ENCODE measurements at places on chromosomes 2 and 18. TPM values are rescaled to one million over a fixed set of nuclear protein-coding genes. Genes with fewer than 3 reads are reported as not detected.

GRCh38 chr2:42847596-42848151, 55.3 kb upstream of the HAAO start:
- H3K4me3 ChIP-seq: no peak overlapping the region
- no peaks in the 10 kb centered on the region for H3K4me1 ChIP-seq
- DNase-seq: no peak

- H3K4me3 ChIP-seq: no peak overlapping the region
- no peak for DNase-seq
- no peaks in the 10 kb centered on the region for H3K4me1 ChIP-seq
- H3K27me3 ChIP-seq: no peaks in the 10 kb centered on the region
Observed at GRCh38 chr2:26191316-26192159, 18.6 kb downstream of the GAREM2 start.

Gene DCDC2C
- not detected for total RNA-seq

DNA sequence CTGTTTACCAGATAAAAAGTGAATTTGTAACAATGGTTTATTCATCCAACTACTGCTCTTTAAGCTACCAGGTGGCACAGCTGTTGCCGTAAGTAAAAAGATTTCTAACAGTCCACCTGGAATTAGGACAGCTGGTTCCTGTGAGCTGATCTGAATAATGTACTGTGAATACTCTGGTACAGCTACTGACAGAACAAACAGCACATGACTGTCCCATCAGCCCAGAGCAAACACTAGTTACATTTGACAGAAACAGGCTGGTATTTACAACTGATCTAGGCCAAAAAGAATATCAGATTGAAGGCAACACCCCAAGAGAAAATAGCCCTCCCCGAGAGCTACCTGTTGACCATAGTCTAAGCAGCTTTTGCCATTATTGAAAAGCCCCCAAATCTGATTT, 840.4 kb downstream of the CPS1 start:
- DNase-seq: no peak
- no peaks in the 10 kb centered on the region for H3K36me3 ChIP-seq
- H3K27ac ChIP-seq: no peak overlapping the region
- H3K4me1 ChIP-seq: no peaks in the 10 kb centered on the region
- no peak overlapping the region for H3K4me3 ChIP-seq
- no peaks in the 10 kb centered on the region for H3K27me3 ChIP-seq

Gene FABP1
- 0.76 TPM for total RNA-seq

GRCh38 chr2:119205001-119205706, 18.5 kb upstream of the STEAP3 start:
- H3K27ac ChIP-seq: no peak overlapping the region
- no peak overlapping the region for H3K4me3 ChIP-seq
- no peaks in the 10 kb centered on the region for H3K4me1 ChIP-seq

Gene LHCGR
- total RNA-seq: not detected

DNA sequence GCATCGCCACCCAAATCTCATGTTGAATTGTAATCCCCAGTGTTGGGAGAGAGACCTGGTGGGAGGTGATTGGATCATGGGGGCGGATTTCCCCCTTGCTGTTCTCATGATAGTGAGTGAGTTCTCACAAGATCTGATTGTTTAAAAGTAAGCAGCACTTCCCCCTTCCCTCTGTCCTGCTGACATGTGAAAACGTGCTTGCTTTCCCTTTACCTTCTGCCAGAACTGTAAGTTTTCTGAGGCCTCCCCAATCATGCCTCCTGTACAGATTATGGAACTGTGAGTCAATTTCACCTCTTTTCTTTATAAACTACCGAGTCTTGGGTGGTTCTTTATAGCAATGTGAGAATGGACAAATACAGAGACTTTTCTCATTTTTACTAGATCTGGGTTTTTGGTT, 161.4 kb upstream of the SP5 start:
- DNase-seq: no peak
- H3K4me3 ChIP-seq: no peak overlapping the region
- no peaks in the 10 kb centered on the region for H3K4me1 ChIP-seq
- H3K27ac ChIP-seq: no peak overlapping the region
- H3K36me3 ChIP-seq: no peaks in the 10 kb centered on the region

DNA sequence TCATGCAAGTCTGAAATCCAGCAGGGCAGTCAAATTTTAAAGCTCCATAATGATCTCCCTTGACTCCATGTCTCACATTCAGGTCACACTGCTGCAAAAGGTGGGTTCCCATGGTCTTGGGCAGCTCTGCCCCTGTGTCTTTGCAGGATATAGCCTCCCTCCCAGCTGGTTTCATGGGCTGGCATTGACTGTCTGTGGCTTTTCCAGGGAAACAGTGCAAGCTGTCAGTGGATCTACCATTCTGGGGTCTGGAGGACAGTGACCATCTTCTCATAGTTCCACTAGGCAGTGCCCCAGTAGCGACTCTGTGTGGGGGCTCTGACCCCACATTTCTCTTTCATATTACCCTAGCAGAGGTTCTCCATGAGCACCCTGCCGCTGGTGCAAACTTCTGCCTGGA, 220.6 kb upstream of the COPS8 start:
- no peaks in the 10 kb centered on the region for H3K36me3 ChIP-seq
- H3K27me3 ChIP-seq: no peaks in the 10 kb centered on the region

DNA sequence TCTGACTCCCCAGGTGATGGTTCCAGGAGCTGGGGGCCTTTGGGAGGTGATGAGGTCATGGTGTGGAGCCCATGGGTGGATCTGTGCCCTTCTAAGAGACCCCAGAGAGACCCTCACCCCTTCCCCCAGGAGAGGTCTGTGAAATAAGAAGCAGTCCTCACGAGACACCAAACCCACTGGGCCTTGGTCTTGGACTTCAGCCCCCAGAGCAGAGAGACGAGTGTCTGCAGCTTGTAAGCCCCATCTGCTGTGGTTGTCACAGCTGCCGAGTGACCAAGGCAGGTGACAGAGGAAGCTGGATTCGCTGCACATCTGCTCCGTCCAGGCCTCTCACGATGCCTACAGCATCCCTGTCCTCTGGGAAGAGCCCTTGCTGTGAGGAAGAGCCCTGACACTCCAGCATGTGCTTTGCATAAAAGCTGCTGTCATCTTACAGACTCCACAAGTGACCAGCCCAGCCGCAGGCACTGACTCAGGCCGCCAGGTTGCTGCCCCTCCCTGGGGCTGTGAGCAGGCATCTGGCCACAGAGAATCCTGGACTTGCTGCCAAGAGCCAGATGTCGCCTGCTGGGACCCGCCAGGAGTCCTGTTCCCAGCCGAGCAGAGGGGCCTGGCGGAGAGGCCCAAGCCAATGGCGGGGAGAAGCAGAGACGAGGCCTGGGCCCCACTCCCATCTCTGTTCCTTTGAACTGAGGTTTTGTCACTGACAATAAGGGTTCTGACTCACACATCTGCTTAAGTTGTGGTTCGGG, 150.8 kb downstream of the PXDN start:
- no peak overlapping the region for H3K4me3 ChIP-seq
- no peaks in the 10 kb centered on the region for H3K27me3 ChIP-seq
- no peaks in the 10 kb centered on the region for H3K4me1 ChIP-seq
- DNase-seq: no peak
- no peak overlapping the region for H3K27ac ChIP-seq
- H3K36me3 ChIP-seq: no peaks in the 10 kb centered on the region

Gene SMC6
- 14.1 TPM for total RNA-seq

GRCh38 chr2:24926602-24927252, 6.7 kb upstream of the ADCY3 start:
- H3K36me3 ChIP-seq: no peaks in the 10 kb centered on the region
- peak overlapping the region; percentile 42 for H3K27ac ChIP-seq
- H3K4me1 ChIP-seq: peaks cover 17% of the 10 kb centered on the region
- no peak for DNase-seq
- H3K27me3 ChIP-seq: no peaks in the 10 kb centered on the region

DNA sequence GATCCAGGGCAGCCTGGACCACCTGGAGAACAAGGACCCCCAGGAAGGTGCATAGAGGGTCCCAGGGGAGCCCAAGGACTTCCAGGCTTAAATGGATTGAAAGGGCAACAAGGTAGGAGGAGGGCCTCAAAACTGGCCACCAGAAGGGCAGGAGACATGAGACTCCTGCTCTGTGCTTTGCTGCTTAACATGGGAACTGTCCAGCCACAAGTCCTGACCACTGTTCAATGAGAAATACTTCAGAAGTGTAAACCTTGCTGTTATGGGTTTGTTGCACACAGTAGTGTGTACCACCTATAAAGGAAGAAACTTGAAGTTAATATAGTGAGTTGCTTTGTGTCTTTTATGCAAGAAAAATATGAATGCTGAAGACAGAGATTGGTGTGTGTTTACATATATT, 44.2 kb upstream of the MFF start:
- H3K36me3 ChIP-seq: no peaks in the 10 kb centered on the region
- H3K4me1 ChIP-seq: no peaks in the 10 kb centered on the region
- no peak overlapping the region for H3K27ac ChIP-seq
- H3K27me3 ChIP-seq: peaks cover 2% of the 10 kb centered on the region
- no peak overlapping the region for H3K4me3 ChIP-seq
- DNase-seq: no peak

DNA sequence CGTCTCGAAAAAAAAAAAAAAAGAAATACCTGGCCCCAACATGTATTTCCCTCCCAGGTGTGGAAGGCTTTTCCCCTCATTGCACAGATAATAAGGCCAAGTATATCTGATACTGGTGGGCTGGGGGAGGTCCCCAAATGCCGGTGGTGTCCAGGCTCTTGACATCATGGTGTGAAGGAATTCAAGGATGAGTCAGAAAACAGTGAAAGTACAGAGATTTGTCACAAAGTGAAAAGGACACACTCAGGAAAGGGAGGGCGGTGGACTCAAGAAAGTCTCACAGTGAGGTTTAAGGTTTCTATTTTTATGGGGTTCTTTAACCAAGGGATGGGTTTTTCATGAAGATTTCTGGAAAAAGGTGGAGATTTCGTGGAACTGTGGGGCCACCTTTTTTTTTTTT, 37.8 kb upstream of the FZD5 start:
- DNase-seq: no peak
- no peaks in the 10 kb centered on the region for H3K27me3 ChIP-seq
- H3K4me3 ChIP-seq: no peak overlapping the region
- no peak overlapping the region for H3K27ac ChIP-seq
- no peaks in the 10 kb centered on the region for H3K36me3 ChIP-seq

- no peak for DNase-seq
- H3K27me3 ChIP-seq: no peaks in the 10 kb centered on the region
- H3K4me1 ChIP-seq: no peaks in the 10 kb centered on the region
- H3K36me3 ChIP-seq: no peaks in the 10 kb centered on the region
- H3K27ac ChIP-seq: no peak overlapping the region
- no peak overlapping the region for H3K4me3 ChIP-seq
Observed at GRCh38 chr2:20433946-20434553, 12.8 kb upstream of the RHOB start.

Gene PROKR1
- not detected for total RNA-seq

DNA sequence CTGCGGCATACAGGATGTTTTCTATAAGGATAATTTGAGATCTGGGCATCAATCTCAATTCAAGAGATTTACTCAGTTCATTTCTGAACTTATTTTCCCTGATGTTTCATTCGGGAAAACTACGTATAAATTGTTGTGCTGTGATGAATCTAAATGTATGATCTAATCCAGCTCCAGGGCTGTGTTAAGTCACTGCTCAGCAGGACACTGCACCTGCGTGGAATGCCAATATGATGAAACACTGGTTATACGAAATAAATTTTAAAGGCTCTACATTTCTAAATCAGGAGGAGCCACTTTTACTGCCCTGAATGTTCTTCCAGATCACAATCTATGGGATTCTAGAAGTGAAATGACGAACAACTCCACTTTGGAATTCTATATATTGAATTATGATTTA, 259.0 kb downstream of the HNMT start:
- no peaks in the 10 kb centered on the region for H3K27me3 ChIP-seq
- H3K36me3 ChIP-seq: no peaks in the 10 kb centered on the region
- no peaks in the 10 kb centered on the region for H3K4me1 ChIP-seq

- H3K4me1 ChIP-seq: no peaks in the 10 kb centered on the region
- H3K27ac ChIP-seq: no peak overlapping the region
- DNase-seq: no peak
- no peak overlapping the region for H3K4me3 ChIP-seq
Observed at GRCh38 chr2:71465961-71466300, 12.6 kb downstream of the DYSF start.

- no peak overlapping the region for H3K4me3 ChIP-seq
- H3K27ac ChIP-seq: no peak overlapping the region
- no peaks in the 10 kb centered on the region for H3K27me3 ChIP-seq
- DNase-seq: no peak
Observed at GRCh38 chr2:4937550-4937949, 754.6 kb upstream of the SOX11 start.

DNA sequence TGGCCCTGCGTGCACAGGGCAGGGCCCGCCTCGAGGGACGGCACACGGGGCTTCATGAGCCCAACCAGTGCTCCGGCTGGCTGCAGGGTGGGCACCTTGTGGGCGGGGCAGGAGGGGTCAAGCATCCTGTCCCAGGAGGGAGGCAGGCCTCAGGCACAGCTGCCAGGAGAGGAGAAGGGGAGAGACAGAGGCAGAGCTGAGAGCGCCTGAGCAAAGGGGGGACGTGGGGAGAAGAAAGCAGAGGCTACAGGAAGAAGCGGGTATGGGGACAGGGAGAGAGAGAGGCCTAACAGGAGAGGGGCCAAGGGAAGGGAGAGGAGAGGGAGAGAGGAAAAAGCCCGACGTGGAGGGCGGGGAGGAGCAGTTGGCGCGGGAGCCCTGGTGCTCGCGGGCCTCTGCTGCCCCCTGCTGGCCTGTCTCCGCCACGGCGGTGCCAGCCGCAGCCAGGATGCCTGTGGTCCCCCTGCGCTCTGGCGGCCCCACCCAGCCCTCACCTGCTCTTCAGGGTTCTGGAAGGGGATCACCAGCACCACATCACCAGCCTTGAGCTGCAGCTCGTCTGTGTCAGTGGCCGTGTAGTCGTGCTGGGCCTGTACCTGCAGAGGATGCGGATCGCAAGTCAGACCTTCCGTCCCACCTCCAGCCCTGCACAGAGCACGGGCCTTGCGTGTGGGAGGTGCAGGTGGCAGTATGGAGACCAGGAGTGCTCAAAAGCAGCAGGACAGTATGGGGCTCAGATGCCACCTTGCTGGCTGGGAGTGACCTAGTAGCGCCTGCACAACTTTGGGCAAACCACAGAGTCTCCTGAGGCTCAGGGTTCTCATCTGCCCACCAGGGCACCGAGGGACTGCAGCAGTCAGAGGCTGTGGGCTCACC, 56.8 kb downstream of the BIN1 start:
- peak; percentile 53 for DNase-seq
- H3K4me1 ChIP-seq: peaks cover 31% of the 10 kb centered on the region
- no peak overlapping the region for H3K27ac ChIP-seq

GRCh38 chr2:241814643-241815476, 5.9 kb downstream of the NEU4 start:
- no peak overlapping the region for H3K27ac ChIP-seq
- H3K4me3 ChIP-seq: no peak overlapping the region
- H3K27me3 ChIP-seq: no peaks in the 10 kb centered on the region
- DNase-seq: no peak
- H3K36me3 ChIP-seq: no peaks in the 10 kb centered on the region

All from T-cell (primary cell).